ENCODE measurements at places on chromosomes 7 and 10.
A peak's percentile ranks its signal among the peaks of the same experiment; 100 is the strongest.

DNA sequence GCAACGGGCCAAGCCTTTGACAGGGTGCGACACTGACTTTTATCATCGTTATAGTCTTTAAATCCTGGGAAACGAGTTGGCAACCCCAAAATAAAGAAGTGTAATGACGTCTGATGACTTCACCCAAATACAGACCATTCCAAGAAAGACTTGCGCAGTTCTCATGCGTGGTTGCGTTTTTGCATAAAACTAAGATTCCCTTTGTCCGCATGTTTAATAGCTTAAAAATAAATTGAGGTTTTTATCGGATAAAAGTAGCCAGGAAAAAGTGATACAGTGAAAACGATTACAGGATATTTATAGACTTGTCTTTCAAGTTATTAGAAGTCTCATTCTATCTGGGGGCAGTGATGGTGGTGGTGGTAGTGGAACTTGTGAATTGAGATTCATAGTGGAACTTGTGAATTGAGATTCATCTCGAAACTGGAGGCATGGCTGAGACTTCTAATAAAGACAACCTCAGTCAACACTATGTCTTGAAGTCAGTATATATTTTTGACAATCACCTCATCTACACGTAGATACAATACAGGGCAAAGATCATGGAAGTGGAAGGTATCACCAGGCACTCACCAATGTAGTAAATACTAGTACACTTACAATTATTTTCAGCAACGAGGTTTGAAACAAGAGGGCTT lies 1.2 kb upstream of the NAMPT start:
- DNase-seq: peak; percentile 18

- DNase-seq: no peak
Observed at GRCh38 chr7:9013940-9014339, 580.5 kb downstream of the NXPH1 start.

- DNase-seq: peak; percentile 22
Observed at GRCh38 chr10:59079386-59080226, 96.8 kb upstream of the PHYHIPL start.

- no peak for DNase-seq
Observed at GRCh38 chr7:79949778-79950177, 184.9 kb upstream of the GNAI1 start.

GRCh38 chr7:106736508-106737201 lies 75.7 kb upstream of the CCDC71L start:
- peak; percentile 67 for DNase-seq

GRCh38 chr7:18174996-18175395 lies 147.3 kb upstream of the PRPS1L1 start:
- no peak for DNase-seq

DNA sequence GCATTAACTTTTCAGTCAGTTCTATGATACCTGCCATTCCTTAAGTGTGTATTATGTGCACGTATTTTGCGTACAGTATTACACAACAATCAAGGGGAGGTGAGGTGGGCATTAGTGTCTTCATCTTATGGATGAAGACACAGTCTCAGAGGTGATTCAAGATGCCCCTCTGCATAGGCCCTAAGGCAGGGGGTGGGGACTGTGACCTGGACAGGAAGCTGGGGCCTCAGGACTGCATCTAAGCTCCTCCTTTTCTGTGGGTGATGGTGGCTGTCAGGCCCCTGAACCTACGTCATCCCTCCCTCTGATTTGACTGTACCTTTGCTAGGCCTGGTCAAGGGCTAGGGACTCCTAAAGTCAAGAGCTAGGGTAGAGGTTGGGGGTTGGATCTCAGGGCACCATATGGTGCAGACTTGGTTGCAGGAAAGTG lies 38.9 kb downstream of the HK1 start:
- no peak for DNase-seq

DNA sequence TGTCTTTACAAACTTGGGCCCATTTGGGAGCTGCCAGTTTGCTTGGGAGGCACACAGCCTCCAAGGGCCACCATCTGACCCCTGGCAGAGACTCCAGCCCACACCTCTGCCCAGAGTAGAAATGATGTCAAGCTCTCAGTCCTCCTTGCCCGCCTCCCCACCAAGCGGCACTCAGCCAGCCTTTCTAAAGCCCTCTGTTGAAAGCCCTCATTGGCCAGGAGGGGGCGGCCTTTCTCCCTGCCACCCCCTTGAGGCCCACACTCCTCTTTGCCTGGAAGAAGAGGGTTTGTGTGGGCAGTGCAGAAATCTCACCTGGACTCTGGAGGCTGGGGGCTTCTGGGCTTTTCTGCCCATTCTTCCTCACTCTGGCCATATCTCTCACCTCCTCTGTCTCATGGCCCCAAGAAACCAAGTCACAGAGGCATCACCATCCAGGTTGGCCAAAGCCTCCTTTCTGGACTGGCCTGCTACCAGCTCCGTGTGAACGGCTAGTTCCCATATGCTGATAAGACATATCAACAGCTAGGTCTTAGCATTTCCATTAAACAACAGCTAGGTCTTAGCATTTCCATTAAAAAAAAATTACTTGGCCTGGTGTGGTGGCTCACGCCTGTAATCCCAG lies 36.1 kb downstream of the UBTD1 start:
- DNase-seq: peak; percentile 61

DNA sequence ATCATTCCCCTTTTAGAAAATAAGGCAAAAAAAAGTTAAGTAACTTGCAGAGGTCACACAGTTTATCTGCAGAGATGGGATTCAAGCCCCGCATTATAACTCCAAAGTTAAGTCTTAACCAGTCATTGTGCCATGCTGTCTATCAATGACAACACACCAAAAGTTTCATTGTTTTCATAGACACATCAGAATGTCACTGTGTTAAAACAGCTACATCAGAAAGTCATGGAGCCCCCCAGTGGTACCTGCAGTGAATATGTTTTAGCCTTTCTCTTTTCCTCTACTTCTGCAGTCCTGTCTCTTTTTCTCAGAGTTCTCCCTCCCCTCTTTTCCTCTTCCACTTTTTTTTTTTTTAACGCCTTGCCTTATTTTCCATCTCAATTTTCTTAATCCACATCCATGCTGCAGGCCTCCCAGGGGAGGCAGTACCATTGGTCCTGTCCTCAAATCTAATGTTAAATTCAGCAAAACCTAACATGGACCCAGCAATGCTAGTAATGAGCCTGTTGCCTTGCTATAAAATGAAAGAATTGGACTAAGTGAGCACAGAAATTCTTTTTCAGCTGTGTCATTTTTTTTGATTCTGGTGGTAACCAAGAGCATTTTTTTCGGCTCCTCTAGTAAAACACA lies 3.8 kb upstream of the NRCAM start:
- peak; percentile 23 for DNase-seq

- DNase-seq: no peak
Observed at GRCh38 chr10:44961931-44962750, 2.5 kb downstream of the RASSF4 start.

GRCh38 chr10:125274961-125275360 lies 114.6 kb upstream of the CTBP2 start:
- DNase-seq: no peak

DNA sequence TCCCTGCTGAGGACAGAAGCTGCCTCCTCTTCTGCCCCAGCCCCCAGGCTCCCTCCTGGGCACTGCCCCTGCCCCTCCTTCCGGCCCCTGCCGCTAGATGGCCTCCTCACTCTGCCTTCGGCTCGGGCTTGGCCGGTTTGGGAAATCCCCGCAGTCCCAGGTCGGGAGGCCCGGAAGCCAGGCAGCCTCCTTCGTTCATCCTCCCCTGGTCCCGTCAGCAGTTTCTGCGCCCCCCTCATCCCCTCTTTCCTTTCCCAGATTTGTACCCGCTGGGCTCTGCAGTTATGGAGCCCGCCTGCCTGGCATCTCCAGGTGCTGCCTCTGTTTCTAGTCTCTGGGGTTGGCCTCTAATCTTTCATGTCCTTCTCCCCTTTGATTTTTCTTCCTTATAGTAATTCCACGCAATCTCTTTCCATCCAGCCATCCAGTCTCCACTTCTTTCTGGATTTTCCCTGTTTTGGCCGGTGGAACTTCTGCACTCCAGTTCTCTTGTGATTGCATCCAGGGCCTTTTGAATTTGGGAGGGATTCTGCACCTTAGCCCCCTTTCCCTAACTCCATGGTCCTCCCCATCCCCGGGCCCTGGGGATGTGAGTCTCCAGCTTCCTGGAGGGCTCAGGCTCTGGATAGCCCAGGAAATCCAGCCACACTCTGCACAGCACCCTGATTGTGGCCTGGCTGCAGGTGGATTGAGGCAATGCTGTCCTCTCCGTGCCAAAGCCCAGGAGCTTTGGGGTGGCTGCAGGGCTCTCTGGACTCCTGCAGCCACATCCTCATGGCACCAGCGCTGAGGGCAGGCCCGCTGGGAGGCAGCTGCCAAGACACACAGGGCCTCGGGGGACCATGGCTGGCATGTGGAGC lies 3.3 kb upstream of the SHH start:
- DNase-seq: peak; percentile 79

- DNase-seq: no peak
Observed at GRCh38 chr10:33410096-33410859, 75.8 kb upstream of the NRP1 start.

DNA sequence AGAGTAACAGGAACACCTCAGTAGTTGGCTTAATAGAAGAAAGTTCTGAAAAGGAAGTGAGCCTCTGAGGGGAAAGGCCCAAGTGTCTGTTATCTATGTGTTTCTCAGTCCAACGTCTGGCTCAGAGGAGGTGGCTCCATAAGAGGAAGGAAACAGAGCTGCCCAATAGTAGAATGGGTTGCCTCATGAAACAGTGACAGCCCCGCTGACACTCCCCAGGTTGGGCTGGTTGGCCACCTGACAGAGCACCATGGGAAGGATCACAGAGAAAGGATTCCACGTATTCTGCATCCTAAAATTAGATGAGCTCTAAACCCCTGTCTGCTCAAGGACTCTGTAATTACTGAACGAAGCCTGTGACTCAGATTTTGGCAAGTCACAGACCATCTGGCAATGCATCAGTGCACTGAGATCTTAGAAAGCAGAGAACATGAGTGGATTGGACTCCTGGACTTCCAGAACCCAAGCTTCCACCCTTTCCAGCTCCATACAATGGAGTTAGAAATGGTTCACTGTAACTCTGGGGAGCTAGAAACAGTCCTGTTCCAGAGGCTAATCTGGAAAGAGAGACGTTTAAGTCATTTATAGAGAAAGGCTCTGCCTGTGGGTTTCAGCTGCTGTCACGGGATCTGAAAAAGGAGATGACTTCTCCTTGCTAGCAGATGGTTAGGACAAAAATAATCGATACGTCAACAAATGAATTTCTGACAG lies 2.9 kb downstream of the PKD2L1 start:
- no peak for DNase-seq

DNA sequence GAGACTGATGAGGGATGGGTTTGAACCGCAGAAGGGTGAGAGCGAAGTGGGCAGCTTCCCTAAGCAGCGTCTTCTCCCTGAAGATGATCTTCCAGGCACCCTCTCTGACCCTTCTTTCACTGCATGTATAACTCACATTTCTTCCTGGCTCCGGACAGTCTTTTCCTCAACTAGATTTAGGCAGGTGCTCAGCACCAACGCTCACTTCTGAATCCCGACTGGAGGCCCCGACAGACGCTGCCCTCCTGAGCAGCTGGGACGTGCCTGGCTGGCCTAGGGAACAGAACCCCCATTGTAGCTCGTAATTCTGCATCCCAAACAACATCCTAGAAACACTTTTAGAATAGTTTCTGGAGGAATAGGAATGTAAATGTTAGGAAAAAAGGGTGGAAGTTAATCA lies 206.6 kb downstream of the DIP2C start:
- no peak for DNase-seq

DNA sequence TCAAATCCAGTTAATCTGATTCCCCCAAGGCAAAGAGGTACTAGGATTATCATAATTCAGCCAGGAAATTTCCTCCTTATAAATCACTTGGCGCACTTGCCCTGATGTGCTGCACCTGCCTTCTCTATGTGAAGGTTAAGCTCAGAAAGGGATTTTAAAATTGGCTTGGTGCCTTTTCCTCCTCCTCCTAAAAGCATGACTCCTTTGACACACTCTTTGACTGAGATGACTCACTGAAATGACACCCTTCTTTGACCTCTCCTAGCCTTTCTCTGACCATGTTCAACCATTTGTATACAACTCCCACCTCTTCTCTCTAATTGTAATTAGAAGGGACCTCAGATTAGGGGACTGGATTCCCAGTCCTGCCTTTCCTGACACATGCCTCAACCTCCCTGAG lies 46.5 kb downstream of the ABLIM1 start:
- no peak for DNase-seq

DNA sequence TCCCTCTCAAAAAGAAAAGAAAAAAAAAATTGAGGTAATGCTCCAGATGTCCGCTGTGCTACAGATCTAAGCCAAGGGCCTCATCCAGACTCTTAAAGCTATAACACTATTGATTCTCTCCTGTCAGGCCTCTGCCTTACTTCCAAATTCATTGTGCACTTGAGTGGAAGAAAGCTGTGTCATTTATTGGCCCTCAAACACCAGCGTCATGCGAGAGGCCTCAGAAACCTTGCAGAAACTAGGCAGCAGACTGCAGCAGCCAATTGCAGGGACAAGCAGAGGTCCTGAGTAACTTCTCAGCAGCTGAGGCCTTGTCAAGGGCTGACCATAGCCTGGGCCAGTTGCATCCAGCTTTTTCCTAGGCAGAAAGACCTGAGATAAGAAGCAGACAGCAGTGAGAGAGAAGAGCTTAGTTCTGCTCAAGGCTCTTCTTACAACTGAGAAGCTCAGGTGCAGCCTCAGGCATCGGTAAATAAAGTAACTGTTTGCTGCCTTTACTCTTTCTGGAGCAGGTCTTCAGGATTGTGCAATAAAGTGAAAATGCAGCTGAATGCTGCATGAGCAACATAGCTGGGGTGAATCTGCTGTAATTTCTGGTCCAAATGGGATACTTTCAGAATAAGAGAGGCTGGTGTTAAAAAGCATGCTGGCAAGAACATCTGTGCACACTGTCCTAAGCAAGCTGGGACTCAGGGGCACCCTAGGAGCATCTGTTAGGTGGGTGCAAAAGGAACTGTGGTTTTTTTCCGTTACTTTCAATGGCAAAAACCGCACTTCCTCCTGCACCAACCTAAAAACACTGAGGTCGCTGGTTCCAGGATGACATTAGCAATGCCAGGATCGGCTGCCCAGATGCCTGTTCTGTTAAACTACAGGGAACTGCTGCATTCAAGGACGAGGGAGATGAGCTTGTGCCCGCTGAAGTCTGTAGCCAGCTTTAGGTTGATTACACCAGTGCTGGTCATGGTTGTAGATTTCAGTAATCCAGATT lies 181.8 kb upstream of the PFKP start:
- no peak for DNase-seq

- DNase-seq: no peak
Observed at GRCh38 chr10:73593110-73593509, 2.0 kb upstream of the USP54 start.

DNA sequence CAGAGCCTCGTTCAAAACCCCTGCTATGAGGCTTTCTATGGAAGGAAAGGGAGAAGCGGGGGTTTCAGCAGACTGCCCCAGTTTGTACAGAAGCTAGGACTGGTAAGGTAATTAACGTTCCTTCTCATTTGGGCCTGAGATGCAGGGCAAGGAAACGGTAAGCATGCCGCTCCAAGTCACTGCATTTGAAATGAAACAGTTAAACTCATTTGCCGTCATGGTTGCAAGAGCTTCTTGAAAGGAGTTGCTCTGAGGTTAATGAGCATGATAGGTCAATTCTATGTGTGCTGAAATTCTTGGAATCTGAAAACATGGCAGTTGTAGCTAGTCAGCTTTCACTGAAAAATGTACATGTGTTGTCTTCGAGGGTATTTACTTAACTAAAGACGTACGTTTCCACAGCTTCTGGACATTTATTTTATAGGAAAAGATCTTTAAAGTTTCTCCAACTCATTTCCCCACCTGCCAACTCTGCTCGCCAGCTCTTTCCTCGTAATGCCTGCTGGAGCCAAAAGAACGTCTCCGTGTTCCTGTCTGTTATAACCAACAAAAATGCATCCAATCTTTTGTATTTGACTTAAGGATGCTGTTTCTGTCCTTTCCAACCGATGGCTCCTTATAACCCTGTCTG lies 73.3 kb downstream of the ADAM12 start:
- DNase-seq: no peak

Data from AG08396 (cell line).